ENCODE measurements at places on chromosomes 4 and X.

DNA sequence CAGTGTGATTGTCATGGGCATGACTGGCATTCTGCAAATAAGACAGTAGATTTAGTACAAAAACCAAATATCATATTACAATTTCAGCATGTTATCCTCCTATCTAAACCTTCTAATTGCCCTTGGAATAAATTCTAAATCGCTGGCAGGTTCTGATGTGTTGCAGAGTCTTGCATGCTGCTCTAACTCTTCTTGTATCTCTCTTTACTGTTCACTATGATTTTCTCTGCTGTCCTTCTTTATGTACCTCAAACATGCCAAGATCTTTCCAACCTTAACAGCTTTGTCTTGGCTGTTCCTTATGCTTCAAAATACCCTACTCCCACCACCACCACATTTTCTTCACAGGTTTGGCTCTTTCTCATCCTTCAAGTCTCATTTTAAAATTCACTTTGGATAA is 43.0 kb upstream of the KCNIP4 start:
- no peak for DNase-seq

- no peak for DNase-seq
These were observed 93.0 kb downstream of the HDAC8 start for GRCh38 chrX:72479324-72480274.

DNA sequence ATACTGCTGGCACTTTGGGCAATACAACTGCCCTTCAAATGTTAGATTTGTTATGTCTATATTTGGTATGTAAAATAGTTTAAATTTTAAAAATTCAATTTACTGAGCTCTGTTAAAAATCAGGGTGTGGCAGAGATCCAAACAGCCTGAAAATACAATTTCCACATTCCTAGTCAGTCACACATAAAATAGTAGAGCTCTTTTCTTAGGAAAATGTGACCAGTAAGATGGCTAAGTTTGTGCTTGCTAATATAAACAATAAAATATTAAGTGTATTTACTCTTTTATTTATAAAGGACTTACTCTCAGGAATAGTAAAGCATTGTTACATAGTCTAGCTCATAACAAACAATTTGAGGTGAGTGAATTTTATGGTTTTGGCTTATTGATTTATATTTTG is 200.2 kb downstream of the DKK2 start:
- DNase-seq, result no peak

- DNase-seq, result peak; percentile 3
These were observed 314.9 kb upstream of the DIPK2B start for GRCh38 chrX:45515262-45516215.

GRCh38 chr4:185112104-185112503 is 31.0 kb upstream of the SLC25A4 start:
- no peak for DNase-seq

GRCh38 chr4:86641516-86642090 is 47.5 kb downstream of the PTPN13 start:
- no peak for DNase-seq

GRCh38 chr4:76905521-76905920 is 7.6 kb upstream of the SOWAHB start:
- no peak for DNase-seq

GRCh38 chr4:16677001-16677944 is 221.2 kb downstream of the LDB2 start:
- no peak for DNase-seq

GRCh38 chr4:4689694-4690440 is 148.0 kb upstream of the STX18 start:
- no peak for DNase-seq

DNA sequence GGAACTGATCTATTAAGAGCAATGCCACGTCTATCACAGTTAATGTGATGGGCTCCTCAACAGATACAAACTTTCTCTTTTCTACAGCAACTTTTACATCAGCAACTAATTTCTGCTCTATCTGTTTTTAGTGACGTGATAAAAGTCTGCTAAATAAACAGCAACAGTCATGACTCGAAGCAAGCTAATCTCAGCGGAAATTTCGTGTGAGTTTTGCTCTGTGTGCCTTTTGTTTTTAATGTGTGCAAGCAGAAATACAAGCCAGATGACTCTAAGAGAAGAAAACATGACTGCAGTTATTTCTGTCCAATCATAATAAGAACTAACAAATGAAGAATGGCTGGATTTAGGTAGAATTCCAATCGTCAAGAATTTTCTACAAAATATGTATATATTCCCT is 214.3 kb downstream of the LDB2 start:
- no peak for DNase-seq

DNA sequence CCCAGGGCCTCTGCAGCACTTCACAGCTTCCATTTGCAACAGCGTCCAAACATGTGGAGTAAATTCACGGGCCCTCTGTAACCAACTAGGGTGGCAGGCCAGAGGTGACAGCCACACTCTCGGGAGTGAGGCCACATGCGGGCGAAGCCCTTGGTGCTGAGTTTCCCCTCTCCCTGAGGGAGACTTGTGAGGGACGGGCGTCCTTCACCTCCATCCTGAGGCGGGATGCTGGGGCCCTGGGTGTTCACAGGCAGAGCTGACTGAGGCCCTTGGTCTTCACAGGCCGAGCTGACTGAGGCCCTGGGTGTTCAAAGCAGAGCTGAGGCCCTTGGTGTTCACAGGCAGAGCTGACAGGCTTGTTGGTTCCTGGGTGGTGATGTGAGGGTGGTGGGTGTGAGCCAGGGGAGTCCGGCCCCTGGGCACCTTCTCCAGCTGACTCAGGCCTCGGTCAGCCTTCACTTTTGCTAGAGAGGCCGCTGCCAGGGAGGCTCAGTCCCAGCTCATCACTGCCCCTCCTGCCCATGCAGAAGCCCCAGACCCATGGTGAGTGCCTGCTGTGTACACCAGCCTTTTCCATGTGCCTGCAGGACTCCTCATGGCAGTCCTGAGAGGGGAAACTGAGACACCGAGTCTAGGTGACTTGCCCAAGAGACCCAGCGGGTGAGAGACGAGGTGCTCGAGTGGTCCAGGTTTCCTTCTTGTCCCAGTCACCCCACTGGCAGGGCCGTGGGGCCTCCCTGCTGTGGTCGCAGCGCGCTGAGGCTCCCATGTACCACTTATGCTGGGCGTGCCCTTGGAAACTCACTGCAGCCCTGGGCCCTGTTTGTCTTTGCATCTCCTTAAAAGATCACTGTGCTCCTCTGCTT is 8.5 kb downstream of the WFS1 start:
- no peak for DNase-seq

DNA sequence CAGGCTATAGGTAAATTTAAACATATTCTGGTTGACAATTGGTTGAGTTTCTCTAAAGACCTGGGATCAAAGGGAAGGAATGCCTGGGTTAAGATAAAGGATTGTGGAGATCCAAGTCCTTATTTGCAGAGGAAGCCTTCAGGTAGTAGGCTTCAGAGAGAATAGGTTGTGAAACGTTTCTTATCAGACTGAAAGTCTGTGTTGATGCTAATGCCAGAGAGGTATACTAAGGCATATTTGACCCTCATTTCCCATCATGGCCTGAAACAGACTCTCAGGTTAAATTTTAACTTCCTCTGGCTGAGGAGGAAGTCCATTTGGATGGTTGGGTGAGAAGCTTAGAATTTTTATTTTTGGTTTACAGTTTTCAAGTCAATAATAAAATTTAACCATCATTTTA is 48.1 kb downstream of the UGT2A2 start:
- DNase-seq, result no peak

DNA sequence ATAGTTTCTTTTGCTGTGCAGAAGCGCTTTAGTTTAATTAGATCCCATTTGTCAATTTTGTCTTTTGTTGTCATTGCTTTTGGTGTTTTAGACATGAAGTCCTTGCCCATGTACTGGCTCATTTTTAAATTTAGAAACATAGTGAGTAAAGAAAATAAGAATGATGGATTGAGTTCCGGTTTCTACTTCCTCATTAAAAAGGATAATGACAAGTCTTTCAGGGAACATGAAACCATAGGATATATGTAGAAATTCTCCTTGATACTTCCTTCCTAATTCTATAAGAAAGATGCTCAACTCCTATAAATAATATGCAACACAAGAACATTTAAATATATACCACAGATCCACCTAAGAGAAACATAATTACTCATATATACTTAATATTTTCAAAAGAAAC is 240.9 kb downstream of the BANK1 start:
- no peak for DNase-seq

DNA sequence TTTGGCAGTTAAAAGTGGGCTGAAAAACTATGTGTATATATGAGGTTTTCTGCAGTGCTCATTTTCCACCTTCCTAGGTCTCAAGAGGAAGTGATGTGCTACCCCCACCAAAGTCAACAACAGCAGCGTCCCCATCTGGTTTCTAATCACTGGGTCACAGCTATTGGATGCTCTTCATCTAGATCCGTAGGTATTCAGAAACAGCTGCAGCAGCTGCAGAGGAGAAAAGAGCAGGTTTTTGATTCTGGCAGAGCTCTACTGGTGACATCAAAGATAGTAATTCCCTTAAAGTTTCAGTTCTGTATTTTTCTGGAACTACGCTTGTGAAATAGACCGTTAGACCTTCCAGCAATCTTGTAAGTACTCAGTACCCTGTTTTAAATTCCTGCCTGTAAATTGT is 5.8 kb upstream of the GUCY2F start:
- DNase-seq, result no peak

GRCh38 chrX:18682979-18683387 is 11.1 kb upstream of the RS1 start:
- no peak for DNase-seq

- no peak for DNase-seq
These were observed 23.5 kb upstream of the SPINK2 start for GRCh38 chr4:56844802-56845580.

- DNase-seq, result no peak
These were observed 84.1 kb downstream of the NHS start for GRCh38 chrX:17459008-17459611.

GRCh38 chr4:41178372-41179370 is 35.7 kb downstream of the APBB2 start:
- DNase-seq, result no peak

DNA sequence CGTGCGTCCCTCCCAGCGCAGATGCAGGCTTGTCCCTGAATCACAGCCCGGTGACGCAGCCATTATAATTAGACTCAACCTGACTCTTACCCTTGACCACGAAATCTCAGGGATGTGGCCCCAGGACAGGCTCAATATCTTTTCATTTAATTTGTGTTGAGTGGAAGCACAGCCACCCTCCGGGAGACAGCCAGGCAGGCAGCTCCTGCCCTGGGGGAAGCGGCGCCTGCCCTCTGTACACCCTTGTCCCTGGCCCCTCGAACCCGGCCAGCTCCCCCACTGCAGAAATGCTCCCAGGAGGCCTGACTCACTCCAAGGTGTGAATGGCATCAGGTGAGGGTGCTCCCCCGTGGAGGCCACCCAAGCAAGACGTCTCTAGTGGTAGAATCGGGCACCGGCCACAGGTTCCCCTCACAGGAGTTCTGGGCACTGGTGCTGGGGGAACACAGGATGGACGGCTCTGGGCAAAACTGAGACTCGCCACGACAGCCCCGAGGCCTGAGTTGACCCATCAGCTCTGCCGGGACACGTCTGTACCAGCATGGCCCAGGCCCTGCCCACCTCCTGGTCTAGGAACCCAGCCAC is 2.7 kb downstream of the CPLX1 start:
- DNase-seq, result no peak

DNA sequence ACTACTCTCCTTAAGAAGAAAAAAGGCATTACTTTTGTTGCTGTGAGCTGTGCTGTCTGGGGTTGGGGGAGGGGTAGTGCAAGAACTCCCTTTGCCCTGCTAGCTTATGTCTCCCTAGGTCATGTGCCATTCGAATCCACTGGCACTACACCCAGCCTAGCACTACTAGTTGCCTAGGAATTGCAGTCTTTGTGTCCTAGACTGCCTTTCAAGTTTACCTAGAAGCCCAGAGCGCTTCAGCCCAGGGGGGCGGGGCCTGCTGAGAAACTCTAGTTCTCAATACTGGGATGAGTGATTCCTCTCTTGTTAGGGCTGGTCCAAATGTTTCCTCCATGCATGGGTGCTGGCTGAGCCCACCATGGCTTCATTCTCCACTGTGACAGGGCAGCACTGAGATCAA is 1011.5 kb downstream of the PCDH19 start:
- no peak for DNase-seq

- no peak for DNase-seq
These were observed 207.0 kb downstream of the BCOR start for GRCh38 chrX:39890807-39891206.

- peak; percentile 72 for DNase-seq
These were observed 483.6 kb downstream of the BCOR start for GRCh38 chrX:39613997-39614679.

- DNase-seq, result no peak
These were observed 332.1 kb downstream of the ASMT start for GRCh38 chrX:1946974-1947373.

- no peak for DNase-seq
These were observed 14.4 kb downstream of the ATRX start for GRCh38 chrX:77771601-77772000.

GRCh38 chr4:67714955-67715354 is 14.0 kb upstream of the UBA6 start:
- DNase-seq, result no peak

- DNase-seq, result no peak
These were observed 14.9 kb upstream of the EXOSC9 start for GRCh38 chr4:121786221-121786620.

- DNase-seq, result no peak
These were observed 37.7 kb downstream of the SHROOM4 start for GRCh38 chrX:50776248-50776647.

- no peak for DNase-seq
These were observed 1327.4 kb downstream of the FSTL5 start for GRCh38 chr4:160836431-160836830.

- DNase-seq, result no peak
These were observed 128.0 kb downstream of the SNCA start for GRCh38 chr4:89708903-89709421.

- DNase-seq, result no peak
These were observed 2.5 kb downstream of the SPIN2A start for GRCh38 chrX:57134702-57135101.

GRCh38 chr4:5992171-5992827 is 25.9 kb downstream of the C4orf50 start:
- no peak for DNase-seq

- DNase-seq, result no peak
These were observed 821.0 kb downstream of the C4orf33 start for GRCh38 chr4:129916991-129917390.

DNA sequence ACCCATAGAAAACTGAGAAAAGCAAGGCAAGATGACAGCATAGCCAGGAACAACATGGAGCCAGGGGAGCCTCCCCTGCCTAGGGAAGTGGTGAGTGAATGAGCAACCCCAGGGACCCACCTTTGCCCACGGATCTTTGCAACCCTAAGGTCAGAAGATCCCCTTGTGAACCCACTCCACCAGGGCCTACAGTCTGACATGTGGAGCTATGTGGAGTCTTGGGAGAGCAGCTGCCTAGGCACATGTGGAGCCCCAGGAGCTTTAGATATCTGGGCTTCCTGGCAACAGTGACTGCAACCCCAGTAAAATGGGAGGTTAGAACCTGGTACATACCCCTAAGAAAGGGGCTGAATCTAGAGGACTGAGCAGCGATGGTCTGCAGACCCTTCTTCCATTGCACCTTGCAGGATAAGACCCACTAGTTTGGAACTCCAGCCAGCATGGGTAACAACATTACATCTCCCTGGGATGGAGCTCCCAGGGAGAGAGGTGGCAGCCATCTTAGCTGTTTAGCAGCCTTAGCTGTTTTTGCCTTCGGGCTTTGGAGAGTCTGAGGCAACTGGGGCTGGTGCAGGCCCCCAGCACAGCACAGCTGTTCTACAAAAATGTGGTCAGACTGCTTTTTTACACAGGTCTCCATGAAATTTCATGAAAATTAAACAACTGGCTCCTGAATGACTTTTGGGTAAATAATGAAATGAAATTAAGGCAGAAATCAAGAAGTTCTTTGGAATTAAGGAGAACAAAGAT is 104.7 kb upstream of the TRIM2 start:
- DNase-seq, result no peak
